ENCODE measurements at places on chromosomes 3 and 15.

- no peak for DNase-seq
Observed at GRCh38 chr3:143824735-143825385, 23.4 kb downstream of the SLC9A9 start.

DNA sequence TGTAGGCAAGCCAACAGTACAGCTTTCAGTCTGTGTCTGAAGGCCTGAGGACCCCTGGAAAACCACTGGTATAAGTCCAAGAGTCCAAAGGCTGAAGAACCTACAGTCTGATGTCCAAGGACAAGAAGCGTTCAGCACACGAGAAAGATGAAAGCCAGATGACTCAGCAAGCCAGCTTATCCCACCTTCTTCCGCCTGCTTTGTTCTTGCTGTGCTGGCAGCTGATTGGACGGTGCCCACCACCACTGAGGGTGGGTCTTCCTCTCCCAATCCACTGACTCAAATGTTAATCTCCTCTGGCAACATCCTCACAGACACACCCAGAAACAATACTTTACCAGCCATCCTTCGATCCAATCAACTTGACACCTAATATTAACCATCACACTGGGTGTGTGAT lies 59.0 kb upstream of the PDZRN3 start:
- no peak for DNase-seq

DNA sequence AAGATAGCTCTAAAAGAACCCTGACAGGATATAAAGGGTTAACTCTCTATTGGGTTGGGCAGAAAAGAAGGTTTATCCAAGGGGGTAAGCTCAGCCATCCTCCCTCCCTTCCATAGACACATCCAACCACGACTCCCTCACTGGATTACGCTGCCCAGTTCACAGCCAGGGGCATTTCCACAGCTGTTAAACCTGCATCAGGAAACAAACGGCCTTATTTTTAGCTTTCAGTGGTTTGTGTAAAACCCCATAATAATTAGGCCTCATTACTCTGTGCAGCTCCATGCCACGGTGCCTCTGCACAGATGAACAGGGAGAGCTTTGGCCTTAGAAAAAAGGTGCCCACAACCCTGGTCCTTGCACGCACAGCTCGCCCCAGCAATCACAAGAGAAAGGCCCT lies 110.6 kb downstream of the GABRB3 start:
- no peak for DNase-seq

DNA sequence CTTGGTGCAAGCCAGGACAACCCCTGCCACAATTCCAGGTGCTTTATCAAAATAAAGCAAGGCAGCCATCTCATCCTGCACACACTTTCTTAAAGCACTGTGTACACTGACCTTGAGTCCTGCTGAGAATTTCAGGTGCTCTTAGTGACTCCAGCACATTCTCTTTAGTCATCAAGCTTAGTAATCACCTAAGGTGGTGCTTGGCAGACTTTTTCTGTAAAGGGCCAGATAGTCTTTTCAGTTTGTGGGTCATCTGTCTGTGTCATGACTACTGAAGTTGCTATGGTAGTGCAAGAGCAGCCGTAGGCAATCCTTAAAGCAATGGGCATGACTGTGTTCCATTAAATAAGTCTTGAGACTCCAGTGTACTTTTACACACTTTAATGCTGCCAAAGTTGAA lies 36.4 kb downstream of the RIOX2 start:
- no peak for DNase-seq

- no peak for DNase-seq
Observed at GRCh38 chr15:66765478-66766281, 63.6 kb downstream of the SMAD6 start.

- DNase-seq: no peak
Observed at GRCh38 chr15:49279521-49280456, 109.7 kb downstream of the GALK2 start.

All from activated naive CD4-positive, alpha-beta T cell (primary cell).